Upper lobe of right lung (tissue), 1 donor: ENCODE measurements at places on chromosomes 2 and 18.

DNA sequence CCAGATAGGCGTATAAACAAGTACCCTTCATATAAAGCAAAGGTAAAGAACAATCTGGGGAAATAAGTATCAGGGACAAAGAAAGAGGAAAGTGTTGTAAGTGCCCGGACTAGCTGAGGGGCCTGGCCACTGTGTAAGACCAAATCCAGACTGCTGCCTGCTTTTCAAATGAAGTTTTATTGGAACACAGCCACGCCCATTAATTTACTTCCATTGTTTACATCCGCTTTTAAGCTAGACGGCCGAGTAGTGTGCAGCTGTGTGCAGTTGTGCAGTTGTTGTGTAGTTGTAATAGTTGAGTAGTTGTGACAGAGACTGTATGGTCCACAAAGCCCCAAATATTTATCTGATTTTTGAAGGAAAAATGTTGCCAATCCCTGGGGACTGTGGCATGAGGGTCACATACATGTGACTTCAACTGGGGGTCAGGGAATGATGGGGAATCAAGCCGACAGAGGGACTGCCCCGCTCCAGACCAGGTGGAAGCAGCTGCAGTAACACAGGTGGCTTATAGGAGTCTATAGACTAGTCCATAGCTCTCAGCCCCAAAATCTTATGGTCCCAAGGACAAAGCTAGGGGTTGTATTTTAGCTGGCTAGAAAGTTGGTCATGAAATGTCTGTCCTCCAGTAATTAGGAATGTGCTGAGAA lies 30.0 kb downstream of the FHL2 start:
- no peak for DNase-seq

DNA sequence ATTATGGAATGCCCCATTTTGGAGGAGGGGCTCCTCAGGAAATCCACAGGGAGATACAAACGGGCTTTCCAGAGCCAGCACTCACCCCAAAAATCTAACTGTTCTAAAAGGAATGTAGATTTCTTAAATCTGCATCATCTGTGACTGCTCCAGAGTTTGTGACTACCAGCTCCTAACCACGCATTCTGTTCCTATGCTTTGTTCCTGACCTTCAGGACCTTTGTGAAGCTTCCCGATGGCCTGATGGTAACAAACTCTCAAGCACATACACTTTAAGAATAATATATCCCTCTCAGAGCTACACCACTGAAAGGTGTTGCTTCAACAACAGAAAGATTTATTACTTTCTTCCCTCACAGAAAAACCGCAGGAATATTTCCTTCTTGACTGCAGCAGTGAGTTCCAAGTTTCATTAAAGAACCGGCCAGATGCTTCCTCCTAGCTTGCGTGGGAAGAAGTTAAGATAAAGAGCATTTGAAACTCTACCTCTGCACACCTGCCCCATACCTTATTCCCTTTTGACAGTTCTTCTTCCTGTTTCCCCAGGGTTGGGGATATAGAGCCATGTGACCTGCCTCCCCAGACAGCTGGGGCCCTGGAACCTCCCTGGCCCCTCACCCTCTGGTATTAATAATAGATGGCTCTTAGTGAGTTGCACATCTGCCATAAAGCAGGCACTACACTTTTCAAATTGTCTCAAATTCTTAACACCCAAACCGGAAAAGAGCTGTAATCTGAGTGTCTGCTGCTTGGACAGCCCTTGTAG lies 40.2 kb upstream of the EML4 start:
- DNase-seq: no peak

GRCh38 chr2:211730215-211730614 lies 808.4 kb downstream of the ERBB4 start:
- DNase-seq: no peak

- no peak for DNase-seq
These were observed 88.4 kb upstream of the TMEM247 start for GRCh38 chr2:46390901-46391395.

DNA sequence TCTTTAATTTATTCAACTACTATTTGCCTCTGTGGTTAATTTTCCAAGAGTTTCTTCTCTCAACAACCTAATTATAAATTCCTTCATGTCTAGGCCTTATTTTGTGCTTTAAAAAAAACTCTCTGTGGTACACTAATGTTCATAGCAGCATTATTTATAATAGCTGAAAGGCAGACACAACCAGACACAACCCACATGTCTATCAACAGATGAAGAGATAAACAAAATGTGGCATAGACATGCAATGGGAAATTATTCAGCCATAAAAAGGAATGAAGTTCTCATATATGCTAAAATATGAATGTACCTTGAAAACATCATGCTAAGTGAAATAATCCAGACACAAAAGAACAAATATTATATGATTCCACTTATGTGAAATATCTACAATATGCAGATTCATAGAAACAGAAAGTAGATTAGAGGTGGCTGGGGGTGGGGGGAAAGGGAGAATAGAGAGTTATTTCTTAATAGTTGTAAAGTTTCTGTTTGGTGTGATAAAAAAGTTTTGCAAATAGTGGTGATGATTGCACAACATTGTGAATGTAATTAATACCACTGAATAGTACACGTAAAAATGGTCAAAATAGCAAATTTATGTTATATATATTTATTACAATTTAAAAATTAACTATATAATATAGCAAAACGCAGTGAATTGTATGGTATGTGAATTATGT lies 28.1 kb upstream of the RASGRP3 start:
- DNase-seq: no peak

GRCh38 chr2:70525032-70525431 lies 28.6 kb downstream of the TGFA start:
- no peak for DNase-seq

GRCh38 chr18:13643261-13643751 lies 83.1 kb downstream of the FAM210A start:
- DNase-seq: no peak

GRCh38 chr2:44009136-44009735 lies 13.4 kb upstream of the LRPPRC start:
- DNase-seq: no peak

DNA sequence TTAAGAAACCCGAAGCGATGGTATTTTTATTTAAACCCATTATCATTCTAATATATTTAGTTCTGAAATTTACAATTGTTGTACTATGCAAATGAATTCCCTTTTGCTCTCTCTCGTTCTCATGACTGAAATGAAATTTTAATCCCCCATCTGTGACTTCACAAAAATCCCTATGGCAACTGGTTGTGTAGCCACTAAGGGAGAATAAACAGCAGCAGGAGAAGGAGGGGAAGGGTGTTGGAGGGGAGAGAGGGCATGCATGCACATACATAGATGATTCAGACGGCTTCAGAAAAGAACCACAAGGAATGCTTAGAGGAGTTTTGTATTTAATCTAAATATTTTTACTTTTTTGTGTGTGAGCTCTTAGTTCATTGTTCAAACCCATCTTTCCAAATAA lies 36.8 kb downstream of the CPS1 start:
- DNase-seq: no peak

DNA sequence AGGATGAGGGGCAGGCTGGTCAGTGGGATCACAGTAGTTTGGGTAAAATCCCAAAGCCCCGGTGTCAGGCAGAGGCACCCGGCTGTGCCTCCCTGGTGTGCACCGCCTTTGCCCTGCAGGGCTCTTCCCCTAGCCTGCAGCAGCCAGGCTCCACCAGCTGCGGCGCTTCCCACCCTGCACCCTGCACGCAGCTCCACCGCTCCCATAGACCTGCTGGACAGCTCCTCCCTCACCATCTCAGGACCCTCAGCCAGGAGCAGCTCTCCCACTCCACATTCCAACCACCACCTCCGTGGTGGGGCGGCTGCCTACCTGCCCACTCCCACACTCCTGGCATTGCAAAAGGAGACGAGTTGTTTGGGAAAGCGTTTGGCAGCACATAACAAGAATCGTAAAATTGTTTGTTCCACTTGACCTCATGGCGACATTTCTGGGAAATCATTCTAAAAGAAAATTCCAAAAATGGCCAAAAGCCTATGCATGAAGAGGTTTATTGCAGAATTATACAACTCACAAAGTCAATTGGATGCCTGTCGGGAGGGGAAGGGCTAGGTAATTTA lies 287.4 kb upstream of the HDAC4 start:
- peak; percentile 63 for DNase-seq

GRCh38 chr2:76316691-76317090 lies 606.0 kb upstream of the GCFC2 start:
- DNase-seq: no peak

- DNase-seq: no peak
These were observed 262.0 kb downstream of the TNS1 start for GRCh38 chr2:217740756-217741155.

DNA sequence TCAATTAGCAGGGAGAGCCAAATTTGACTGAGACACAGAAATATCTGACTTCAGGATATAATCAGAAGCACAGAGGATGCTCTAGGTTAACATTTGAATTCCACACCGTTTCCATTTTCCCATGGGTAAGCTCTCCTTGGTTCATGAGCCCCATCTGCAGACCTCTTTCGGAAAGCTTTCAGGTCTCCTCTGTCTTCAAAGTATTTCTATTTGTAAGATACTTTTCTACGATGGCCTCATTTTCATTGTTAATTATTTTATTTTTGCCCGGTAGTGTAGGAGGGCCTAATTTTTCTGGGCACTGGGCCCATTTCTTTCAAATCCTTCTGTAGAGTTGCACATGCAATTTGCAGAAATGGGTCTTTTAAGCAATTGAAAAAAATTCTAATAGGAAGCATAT lies 53.8 kb downstream of the LRPPRC start:
- no peak for DNase-seq

GRCh38 chr2:173145454-173145853 lies 69.8 kb downstream of the MAP3K20 start:
- DNase-seq: no peak

DNA sequence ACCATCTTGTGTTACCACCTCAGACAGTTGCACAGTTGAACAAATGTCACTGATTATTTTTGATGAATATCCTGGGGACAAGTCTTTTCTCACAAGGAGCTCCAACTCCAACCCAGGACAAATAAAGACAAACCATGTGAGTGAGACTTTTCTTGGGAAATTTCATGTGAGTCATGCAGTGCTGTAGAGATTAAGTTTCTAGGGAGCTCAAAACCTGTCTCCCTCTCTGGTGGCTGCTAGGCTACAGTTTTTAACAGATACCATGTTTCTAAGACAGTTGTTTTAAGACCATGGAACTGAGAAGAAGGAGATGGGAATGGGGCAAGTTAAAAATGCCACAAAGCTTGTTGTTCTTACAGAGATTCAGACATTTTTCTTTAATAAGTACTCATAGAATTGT lies 255.5 kb downstream of the RIT2 start:
- DNase-seq: no peak

- DNase-seq: no peak
These were observed 102.2 kb downstream of the OSBPL6 start for GRCh38 chr2:178296394-178297090.

DNA sequence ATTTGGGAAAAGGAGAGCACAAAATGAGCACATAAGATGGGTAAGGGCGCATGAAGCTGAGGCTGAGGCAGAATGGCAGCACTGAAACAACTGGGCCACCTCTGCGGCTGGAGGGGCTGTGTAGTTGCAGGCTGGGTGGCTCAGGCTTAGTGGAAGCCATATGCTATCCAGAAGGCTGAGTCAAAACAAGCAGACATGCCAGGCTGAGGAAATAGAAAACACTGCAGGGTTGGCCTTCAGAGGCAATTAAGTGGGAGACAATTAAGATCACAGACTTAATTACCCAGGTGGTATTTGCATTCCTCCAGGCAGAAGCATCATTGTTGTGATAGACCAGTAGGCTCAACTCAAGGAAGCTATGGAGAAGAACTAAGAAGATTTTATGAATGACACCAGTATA lies 11.4 kb upstream of the XPO1 start:
- no peak for DNase-seq
